ENCODE measurements at places on chromosomes 2 and 18. TPM values are rescaled to one million over a fixed set of nuclear protein-coding genes. Genes with fewer than 3 reads are reported as not detected.

- no peak overlapping the region for H3K27ac ChIP-seq
- no peak for DNase-seq
- H3K27me3 ChIP-seq, result no peaks in the 10 kb centered on the region
Measured at GRCh38 chr2:17124575-17125318, 393.5 kb downstream of the RAD51AP2 start.

DNA sequence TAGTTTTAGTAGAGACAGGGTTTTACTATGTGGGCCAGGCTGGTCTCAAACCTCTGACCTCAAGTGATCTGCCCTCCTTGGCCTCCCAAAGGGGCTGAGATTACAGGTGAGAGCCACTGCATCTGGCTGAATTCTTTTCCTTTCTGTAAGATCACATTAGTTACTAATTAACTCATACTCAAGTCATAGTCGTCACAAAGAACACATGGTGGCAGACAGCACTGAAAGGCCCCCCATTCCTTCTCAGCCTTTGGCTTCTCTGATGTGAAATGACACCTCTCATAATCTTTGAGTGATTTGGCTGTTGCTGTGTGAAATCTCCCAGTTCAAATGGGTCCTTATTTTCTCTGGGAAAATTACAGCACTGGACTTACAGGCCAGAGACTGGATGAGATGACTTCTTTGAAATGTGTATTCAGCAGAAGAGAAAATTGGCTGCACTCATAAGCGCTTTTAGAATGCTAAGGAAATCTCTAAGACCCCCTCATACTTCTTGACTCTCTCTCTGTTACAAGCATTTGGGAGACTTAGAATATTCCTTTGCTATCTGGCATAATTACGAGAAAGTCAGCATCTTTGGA lies 764.8 kb downstream of the RNF144A start:
- no peak for DNase-seq
- H3K27me3 ChIP-seq, result no peaks in the 10 kb centered on the region
- H3K27ac ChIP-seq, result no peak overlapping the region

Gene SP140L
- 2.9 TPM for total RNA-seq

Gene CNNM4
- total RNA-seq, result 5.1 TPM

DNA sequence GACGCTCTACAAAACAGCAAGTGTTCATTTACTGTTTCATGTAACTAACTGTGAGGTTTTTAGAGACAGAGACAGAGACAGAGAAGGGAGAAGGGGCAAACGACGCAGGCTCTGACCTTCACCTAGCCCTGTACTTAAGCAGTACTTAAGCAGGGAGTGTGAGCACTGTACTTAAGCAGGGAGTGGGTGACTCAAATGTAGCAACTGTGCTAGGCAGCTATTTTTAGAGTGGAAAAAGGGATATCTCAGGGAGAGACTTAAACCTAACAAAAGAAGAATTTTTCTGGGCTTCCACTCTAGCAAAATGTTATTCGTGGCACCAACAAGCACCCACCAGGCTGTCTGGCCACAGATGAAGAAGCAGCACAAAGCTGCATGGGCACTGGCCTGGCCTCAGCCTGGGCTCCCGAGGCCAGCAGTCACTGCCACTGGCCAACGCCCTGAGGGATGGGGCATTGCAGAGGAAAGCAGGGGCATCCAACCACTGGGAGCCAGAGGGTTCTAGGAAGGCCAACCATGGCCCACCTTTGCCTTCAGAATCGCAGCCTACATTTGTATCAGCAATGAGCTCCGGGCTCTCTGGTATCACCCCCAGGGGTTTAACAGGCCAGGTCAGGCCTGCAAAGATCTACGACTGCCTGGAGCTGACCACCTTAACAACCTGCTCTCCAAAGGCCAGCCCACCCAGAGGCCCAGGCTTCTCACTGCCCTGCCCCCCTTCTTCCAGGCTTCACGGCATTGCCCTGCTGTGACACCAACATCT lies 154.3 kb downstream of the TTC32 start:
- no peaks in the 10 kb centered on the region for H3K4me1 ChIP-seq
- DNase-seq, result no peak
- H3K36me3 ChIP-seq, result no peaks in the 10 kb centered on the region
- no peak overlapping the region for H3K4me3 ChIP-seq
- no peak overlapping the region for H3K27ac ChIP-seq

GRCh38 chr2:237627441-237628246 lies at the start of gene LRRFIP1:
Gene LRRFIP1, plus strand, starts transcription at chr2:237627587. Its CDS starts 58 bp downstream, at chr2:237627645.
- no peaks in the 10 kb centered on the region for H3K27me3 ChIP-seq
- no peak for DNase-seq
- peak within 1 kb of the TSS; percentile 50 for H3K4me3 ChIP-seq
- no peak within 1 kb of the TSS for H3K27ac ChIP-seq
- peaks cover 22% of the 10 kb centered on the region for H3K4me1 ChIP-seq

- H3K27ac ChIP-seq, result no peak overlapping the region
- H3K4me1 ChIP-seq, result peaks cover 42% of the 10 kb centered on the region
Measured at GRCh38 chr2:218878926-218879761, 1.5 kb upstream of the WNT10A start.

- no peak for DNase-seq
- H3K27me3 ChIP-seq, result no peaks in the 10 kb centered on the region
- no peak overlapping the region for H3K27ac ChIP-seq
- peaks cover 6% of the 10 kb centered on the region for H3K36me3 ChIP-seq
Measured at GRCh38 chr2:105873721-105874120, 129.0 kb downstream of the NCK2 start.
